NCI-H1930 (cell line): ENCODE measurements at places on chromosomes 3 and 15.

DNA sequence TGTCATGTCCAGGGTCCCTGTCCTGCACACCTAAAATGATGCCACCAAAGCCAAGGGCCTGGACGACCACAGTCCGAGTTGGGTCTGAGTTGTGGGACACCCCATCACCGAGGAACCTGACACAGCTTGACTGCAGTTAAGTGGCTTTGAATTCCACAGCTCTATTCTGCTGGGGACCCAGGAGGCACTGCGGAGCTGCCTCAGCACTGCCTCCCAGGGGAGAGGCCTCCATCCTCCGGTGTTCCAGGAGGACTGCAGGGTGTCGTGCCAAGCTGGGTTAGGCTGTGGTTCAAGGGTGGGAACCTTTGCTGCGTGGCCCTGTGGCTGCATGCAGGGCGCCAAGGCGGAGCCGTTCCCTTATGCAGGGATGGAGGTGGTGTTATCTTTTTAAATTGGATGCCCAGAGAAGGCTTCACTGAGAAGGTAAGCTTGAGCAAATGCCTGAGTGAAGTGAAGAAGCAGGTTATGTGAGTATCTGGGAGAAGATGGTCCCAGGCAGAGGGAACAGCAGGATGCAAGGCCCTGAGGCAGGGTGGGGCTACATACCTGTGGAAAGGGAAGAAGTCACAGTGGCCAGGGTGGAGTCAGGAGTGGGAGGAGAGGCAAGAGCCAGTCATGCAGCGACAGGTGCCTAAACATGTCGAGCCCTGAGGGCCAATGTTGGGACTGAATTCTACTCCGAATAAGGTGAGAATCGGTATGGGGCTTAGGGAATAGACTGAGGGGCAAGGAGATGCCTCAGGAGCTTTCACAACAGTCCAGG is 144.8 kb downstream of the TPRA1 start:
- no peak for DNase-seq

- no peak for DNase-seq
These were observed 336.1 kb downstream of the GBE1 start for GRCh38 chr3:81425198-81425868.

DNA sequence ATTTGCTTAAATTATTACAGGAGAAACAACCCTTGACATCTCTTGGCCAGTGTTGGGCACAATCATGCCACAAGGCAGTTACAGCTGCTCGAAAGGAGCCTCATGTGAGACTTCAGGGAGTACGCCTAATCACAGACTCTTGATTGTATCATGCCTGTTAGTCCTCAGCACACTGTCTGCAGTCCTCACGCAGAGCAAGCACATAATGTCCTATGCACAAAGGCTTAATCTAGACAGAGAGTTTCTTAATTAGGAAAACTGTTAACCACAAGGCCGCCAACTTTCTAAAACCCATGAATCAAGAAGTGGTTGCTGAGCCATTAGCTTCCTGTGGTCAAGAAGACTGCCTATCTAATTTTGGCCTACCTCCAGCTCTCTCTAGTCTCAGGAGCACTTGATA is 172.0 kb downstream of the UNC13C start:
- no peak for DNase-seq

GRCh38 chr15:62119874-62120273 is 45.2 kb downstream of the C2CD4B start:
- DNase-seq = no peak

DNA sequence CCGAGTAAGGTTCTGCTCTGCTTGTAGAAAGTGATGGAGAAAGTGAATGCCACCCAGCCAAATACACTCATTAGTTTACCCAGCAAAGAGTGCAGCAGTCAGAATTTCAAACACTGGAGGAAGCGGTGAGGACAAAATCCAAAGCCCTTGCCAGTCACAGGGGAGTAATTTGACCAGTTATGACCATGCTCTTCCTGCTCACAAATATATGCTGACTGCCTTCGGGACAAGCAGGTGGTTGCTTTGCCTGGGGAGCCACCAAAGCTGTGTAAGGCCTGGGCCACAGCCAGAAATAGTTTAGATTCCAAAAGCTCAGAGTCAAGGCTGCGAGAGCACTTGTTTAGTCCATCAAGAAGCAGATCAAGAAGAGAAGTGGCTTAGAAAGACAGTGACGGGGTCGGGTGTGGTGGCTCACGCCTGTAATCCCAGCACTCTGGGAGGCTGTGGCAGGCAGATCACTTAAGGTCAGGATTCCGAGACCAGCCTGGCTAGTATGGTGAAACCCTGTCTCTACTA is 51.0 kb upstream of the ATP13A3 start:
- DNase-seq = no peak

DNA sequence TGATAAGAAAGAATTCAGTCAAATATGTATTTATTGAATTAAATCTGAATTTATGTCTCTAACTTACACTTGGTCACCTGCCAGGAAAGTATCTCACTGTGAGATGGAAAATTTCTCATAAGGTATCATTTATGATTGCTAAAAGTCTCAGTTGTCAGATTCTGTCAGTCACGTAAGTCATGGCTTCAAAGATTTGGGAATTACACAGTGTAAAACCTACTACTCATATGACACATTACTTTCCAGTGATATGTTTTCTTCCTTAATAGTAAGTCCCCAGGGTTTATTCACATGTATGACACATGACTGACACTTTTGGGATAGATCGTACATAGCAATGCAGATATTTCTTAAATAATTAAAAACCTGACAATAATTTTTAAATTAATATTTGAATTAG is 792.2 kb downstream of the PLOD2 start:
- no peak for DNase-seq

DNA sequence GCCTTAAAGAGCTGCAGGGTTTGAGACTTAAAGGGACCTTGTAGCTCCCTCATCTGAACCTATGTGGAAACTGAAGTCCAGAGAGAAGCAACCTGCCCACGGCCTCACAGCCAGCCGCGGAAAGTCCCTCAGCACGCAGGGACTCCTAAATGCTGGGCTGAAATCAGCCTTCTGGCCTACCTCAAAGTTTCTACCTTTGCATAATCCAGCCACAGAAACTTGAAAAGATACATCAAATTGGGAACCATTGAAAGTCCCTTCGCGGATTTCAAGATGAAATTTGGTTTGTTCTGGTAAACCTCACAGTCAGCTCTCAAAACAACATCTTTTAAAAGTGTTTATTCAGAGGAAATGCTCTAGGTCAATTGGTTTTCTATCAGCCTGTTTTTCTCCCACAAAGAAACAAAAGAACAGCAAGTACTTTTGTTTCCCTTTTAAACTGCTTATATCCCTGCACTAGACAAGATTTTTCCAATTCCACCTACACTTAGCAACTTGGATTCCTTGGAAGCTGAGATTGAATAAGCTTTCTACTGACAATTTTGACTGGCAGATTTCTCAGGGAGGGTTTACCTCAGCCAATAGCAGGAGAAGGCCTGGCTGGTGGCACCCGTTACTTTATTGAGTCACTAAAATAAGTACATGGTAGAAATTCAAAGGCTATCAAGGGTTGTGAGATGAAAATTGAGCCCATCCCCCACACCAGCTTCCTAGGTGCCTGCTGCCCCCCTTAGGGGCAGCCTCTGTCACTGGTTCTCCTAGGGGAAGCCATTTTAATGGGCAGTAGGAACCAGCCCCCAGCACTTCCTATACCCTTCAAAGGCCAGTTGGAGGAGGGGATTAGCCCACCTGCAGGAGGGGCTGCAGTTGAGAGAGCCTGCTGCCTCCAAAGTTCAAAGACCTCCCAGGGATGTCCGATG is 171.2 kb downstream of the ADAMTS17 start:
- no peak for DNase-seq

- no peak for DNase-seq
These were observed 23.0 kb downstream of the LRIG1 start for GRCh38 chr3:66477856-66478255.

DNA sequence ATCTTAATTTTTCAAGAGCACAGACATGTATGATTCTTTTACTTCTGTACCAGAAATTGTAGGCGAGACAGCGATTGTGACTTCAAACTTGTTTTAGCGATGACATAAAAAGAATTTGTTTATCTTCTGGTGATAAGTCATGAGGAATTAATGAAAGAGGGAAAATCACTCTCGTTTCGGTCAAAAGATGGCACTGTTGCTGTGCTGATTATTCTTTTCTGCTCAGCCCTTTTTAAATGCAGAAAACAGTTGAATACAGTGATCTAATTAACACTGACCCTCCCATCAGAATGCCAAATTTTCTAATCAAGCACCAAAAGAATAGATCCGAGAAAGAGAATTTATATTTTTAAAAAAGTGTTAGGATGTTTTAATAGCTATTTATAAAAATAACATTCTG is 52.6 kb downstream of the NSUN3 start:
- DNase-seq = no peak

DNA sequence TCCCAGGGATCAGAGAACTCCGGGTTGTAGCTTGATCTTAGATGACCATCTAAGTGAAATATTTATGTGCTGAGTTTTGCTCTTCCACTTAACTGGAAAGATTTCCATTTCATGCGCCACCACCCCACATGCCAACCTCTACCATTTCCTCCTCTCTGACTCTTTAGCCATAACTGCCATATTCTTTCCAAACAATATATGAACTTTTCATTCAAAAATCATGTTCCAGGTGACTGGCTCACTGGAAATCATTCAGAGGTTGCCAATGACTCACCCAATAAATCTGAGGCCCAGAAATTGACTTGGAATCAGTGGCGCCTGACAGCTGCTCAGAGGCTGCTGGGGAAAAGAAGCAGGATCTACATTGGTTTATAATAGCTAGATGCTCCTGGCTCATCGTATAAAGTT is 31.6 kb upstream of the FAM174B start:
- no peak for DNase-seq

DNA sequence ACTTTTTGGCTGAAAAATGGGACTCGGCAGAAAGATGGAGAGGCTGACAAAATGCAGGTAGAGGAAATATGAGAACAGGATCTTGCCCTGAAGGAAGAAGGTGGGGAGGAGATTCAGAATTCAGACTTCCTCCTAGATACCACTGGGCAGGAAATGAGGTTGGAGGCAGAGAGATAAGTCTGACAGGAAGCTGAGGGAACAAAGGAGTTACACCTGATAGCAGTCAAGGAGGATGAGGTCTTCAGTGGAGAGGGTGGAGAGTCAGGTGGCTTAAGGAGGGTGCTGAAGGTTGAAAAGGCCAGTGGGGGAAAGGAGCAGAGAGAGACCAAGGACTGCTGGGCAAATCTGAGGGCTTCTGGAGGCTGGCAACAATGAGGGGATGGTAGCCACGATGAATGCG is 56.8 kb downstream of the CCR4 start:
- DNase-seq = no peak

GRCh38 chr3:67644827-67645226 is 9.6 kb downstream of the SUCLG2 start:
- no peak for DNase-seq

- DNase-seq = no peak
These were observed 38.0 kb downstream of the STAC start for GRCh38 chr3:36418296-36418695.

DNA sequence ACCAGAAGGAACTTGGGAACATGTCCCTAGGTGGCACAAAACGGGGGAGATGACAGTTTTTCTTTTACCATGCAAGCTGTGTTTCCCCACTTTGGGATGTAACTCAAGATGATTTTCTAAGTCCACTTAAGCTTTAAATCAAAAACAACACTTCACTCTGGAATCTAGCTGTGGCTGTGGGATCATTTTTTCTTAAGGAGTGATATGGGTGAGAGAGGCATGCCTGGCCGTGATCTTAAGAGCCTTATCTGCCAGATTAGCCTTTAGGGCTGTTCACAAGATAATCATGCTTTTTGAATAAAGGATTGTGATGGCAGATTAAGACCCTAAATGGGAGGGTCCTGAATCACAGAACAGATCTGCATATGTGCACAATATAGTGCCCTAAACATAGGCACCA is 384.8 kb upstream of the SEMA6D start:
- no peak for DNase-seq

- DNase-seq = no peak
These were observed 118.8 kb downstream of the LPP start for GRCh38 chr3:188272481-188273372.

DNA sequence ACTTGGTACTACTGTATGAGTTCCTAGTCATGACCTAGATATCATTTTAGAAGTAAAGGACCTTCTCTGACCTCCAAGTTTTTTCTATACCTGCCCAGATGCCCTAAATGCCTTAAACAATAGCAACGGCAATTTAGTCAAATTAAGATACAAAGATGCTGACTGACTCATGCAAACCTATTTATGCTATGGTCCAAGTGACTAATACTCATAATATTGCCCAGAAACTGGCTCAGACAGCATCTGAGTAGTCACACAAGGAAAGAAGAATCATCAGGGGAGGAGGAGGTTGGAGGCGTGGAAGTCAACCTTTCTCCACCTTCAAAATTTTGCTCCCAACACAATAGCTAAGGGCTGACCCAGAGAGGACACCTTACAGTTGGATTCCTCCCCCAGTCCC is 6.8 kb downstream of the FYCO1 start:
- no peak for DNase-seq

- DNase-seq = no peak
These were observed 50.8 kb downstream of the CPN2 start for GRCh38 chr3:194300382-194300758.

DNA sequence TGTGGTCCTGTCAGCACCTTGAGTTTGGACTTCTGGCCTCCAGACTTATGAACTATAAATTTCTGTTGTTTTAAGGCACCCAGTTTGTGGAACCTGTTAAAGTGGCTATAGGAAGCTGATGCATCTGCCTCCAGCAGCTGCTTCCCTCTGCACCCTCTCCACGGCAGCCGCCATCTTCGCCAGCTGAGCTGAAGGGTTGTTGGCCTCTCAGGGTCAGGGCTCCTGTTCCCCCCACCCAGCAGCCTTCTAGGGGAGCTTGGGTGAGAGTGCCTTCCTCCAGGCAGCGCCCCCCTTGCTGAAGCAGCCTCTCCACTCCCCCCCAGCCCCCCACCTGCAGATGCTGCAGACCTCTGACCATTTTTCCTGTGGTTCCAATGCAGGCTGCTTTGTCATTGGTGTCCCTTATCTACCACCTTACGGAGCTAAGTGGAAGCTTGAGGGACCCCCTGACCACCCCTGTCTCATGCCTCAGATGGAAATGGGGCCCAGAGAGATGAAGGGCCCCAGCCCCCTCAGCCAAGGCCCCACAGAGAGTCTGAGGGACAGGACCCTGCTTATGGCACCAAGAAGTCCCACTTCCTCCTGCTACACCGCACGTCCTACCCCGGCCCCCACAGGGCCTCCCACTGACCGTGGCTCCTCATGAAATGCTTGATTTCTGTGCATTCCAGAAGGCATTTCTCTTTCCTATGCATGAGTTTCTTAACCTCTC is 61.4 kb upstream of the TLE3 start:
- DNase-seq = no peak
